Foreskin keratinocyte (primary cell): ENCODE measurements at places on chromosomes 7 and 10. TPM values are rescaled to one million over a fixed set of nuclear protein-coding genes. Genes with fewer than 3 reads are reported as not detected.
A peak's percentile ranks its signal among the peaks of the same experiment; 100 is the strongest.

- DNase-seq = no peak
Measured at GRCh38 chr10:31522820-31523219, 203.8 kb downstream of the ZEB1 start.

- DNase-seq = peak; percentile 78
Measured at GRCh38 chr7:80140388-80140787, 5.8 kb downstream of the GNAI1 start.

DNA sequence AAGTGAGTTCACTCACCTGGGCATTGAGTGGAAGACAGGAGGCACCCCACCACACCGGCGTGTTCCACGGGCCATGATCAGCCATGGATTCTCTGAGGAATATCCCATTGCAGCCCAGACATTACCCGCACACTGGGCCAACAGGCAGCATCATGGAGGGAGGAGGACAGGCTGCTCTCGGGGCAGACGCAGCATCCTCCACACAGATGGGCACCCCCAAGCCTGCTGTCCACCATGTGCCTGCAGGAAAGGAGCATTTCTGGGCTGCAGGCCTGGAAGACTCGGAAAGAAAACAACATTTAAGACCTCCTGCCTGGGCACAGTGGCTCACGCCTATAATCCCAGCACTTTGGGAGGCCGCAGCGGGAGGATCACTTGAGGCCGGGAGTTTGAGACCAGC, 71.0 kb upstream of the SH2B2 start:
- no peak for DNase-seq

GRCh38 chr10:112775892-112776674, 174.0 kb upstream of the TCF7L2 start:
- no peak for DNase-seq

- DNase-seq = no peak
Measured at GRCh38 chr10:77939561-77940001, 13.0 kb upstream of the DLG5 start.

DNA sequence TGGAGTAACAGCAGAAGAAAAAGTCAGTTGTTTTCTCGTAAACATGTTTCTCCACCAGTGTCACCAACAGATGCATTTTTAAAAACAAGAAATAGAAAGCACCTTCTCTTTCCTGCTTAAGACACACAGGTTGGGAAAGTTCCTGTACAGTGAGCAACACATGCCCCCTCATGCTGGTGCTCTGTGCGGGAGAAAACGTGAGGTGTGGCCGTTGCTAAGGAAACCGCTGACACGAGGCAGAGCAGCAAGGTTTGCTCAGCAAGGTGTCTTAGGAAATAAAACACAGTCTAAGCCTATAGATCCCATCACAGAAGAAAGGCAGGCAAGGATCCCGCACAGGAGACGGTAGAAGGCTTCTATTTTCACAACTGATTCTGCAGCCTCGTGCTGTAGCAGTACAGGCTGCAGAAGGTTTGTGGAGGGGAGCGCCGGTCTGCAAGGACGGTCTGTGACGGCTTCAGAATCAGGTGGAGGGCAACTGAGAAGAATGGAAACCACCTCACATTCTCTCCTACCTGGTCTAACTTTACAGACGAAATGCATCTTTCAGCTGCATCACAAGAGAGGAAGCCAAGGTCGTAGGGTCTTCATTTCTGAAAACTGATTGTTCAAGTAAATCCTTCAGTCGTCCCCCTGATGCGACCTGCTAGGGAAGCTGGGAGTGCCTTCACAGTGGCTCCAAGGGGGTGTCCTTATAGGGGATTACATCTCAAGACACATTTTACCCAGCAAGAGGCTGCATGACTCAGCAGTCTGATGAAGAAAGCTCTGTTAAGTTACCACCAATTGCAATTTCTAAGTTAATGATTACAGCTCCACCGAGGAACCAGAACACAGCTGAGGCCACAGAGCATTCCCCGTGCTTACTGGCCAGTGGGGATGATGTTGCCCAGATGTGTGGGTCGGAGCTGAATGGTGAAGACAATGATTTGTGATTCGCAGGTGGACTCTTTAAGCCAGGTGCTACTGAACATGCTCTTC, 150.7 kb upstream of the KLF14 start:
- no peak for DNase-seq

DNA sequence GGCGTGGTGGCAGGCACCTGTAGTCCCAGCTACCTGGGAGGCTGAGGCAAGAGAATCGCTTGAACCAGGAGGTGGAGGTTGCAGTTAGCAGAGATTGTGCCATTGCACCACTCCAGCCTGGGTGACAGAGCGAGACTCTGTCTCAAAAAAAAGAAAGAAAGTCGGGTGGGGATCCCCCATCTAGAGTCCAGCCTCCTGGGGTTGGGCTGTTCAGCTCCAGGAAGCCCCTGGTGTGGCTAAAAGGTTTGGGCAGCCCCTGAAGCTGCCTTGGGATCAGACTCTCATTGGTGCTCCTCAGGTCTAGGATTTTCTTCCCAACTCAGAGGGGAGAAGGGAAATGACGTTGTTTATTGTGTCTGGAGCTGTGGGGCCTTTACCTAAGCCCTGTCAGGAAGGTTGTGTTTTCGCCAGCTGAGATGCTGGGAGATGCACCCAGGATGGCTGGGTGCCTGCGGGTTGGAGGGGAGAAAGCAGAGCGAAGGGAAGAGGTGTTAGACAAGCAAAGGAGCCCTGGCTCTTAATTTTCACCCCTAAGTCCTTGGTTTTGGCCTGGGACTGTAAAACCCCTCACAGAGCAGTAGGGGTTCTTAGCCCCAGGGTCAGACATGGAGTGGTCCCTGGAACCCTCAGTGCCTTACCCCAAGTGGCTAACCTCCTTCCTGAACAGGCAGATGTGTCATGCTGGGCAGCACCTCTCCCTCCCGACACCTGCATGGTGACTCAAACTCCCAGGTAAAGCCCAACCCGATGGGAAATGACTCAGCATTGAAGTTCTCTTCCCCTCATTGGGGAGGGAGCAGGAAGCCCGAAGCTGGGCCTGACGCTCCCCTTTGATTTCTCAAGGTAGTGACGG, 21.1 kb downstream of the PLAU start:
- DNase-seq = peak; percentile 99

GRCh38 chr7:133623721-133624120, 370.8 kb downstream of the EXOC4 start:
- no peak for DNase-seq

DNA sequence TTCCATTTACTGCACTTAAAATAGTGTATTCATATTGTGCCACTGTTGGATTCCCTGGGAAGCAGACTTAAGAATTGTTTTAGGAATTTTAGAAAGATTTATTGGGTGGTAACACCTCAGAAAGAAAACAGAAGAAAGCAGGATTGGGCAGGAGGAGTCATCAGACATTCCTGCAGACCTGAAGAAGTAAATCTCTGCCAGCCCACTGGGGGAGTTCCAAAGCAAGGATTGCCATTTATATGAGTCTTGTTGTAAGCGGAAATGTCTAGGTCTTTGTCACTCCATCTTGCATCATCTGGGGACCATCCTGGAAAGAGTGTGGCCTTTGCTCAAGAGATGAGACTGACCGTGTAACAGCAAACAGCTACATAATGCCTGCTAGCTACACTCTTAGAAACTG, 947.6 kb upstream of the POT1 start:
- no peak for DNase-seq

GRCh38 chr7:157505646-157506045, 168.8 kb downstream of the DNAJB6 start:
- no peak for DNase-seq

GRCh38 chr7:27198138-27198841, 1.6 kb downstream of the HOXA13 start:
- DNase-seq = no peak

- no peak for DNase-seq
Measured at GRCh38 chr10:90575125-90575524, 282.7 kb downstream of the HTR7 start.

GRCh38 chr10:500876-501275, 188.6 kb downstream of the DIP2C start:
- DNase-seq = no peak

DNA sequence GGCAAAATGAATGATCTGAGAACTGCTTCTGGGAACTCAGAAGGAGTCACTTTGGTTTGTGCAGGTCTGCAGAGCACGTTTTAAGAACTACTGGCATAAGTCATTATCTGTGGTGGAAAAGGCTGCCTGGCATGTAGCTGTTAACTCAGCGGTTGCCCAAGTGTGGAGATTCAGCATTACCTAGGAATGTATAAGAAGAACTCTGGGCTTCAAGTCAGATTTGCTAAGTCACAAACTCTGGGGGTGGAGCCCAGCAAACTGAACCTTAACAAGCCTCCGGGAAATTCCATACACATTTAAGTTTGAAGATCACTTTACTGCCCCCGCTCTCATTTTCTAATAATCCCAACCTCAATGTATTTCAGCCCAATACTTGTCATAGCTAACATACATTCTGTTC, 31.1 kb downstream of the PLXDC2 start:
- peak; percentile 77 for DNase-seq

DNA sequence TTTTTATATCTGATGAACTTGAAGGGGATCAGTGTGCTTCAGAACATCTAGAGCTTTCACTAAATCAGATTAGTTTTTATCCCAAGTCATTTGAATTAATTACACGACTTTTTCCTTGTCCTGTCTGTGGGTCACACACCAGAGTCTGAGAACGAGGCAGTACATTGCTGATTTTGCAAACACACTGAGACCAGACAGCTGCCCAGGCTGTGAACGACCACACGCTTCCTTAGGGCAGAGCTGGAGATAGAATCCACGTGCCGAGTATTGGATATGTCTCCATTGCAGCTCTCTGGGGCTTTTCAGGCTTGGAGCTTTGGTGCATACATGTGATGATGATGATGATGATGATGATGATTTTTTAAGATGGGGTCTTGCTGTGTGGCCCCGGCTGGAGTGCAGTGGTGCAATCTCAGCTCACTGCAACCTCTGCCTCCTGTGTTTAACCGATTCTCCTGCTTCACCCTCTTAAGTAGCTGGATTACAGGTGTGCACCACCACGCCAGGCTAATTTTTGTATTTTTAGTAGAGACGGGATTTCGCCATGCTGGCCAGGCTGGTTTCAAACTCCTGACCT, 81.1 kb downstream of the CAMK1D start:
- no peak for DNase-seq

DNA sequence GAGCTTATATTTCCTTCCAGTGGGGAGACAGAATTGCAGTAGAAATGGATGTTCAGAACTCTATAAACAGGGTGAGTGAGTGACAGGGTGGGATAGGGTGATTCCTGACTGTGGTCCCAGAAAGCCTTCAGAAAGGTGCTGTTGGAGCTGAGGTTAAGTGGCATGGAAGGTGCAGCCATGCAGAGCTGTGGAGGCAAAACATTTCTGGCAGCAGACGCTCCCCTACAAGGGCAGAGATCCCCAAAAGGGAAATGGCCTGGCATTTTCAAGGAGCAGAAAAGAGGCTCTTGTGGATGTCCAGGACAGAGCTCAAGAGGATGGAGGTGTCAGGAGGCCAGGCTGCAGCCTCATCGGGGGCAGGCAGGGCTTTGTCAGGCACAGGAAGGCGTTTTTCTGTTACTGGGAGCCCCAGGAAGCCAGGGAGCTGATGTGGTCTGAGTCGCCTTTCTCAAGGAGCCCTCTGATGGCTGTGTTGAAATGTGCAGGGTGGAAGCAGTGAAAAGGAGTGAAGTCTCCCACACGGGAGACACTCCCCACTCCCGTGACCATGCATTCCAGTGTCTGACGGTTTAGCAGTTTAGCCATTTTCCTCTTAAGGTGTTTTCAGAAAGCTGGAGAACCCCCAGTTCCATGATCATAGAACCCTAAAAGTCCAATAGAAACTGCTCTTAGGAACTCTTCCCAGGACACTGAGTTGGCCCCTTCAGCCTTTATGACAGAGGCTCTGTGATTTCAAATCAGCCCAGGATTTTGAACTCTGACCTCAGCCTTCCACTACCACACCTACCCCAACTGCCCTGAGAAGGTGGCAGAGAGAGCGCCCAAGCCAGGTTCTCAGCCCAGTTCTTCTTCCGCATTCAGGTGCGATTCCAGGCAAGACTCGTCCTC, 96.2 kb downstream of the C10orf105 start:
- no peak for DNase-seq

- DNase-seq = no peak
Measured at GRCh38 chr7:133436014-133436428, 183.1 kb downstream of the EXOC4 start.

GRCh38 chr7:3657206-3657605, 356.2 kb downstream of the SDK1 start:
- no peak for DNase-seq

DNA sequence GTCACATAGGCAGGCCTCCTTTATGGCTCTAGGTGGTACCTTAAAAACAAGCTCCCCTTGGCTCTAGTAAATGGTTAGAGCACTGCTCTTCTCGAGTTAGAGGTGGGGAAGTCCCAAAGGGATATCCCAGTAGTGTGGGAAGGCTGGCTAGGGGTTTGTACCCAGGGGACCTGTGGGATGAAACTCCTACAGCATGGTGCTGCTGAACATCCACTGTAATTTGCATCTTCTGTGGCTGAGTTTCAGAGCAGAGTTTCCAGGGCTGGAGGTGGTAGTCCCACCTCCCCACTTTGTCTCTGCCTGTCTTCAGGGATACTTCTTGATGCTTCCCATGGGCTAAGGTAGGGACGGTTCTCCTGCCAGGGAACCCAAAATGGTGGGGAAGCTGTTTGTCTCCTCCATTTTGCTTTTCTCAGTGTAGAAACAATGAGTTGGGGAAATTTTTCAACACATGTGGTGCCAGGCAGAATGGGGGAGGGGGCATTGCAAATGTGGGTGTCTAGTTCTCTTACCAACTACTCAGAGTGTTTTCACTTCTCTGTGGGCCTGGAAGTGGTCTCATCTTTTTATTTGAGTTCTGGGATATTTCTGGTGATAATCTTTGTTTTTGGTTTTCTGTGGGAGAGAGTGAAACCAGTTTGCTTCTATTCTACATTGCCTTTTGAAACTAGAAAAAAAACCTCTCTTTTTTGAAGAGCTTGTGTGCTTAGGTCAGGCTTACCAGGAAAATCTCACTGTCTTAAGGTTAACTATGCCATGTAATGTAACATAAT, 36.3 kb downstream of the SCART1 start:
- DNase-seq = no peak

DNA sequence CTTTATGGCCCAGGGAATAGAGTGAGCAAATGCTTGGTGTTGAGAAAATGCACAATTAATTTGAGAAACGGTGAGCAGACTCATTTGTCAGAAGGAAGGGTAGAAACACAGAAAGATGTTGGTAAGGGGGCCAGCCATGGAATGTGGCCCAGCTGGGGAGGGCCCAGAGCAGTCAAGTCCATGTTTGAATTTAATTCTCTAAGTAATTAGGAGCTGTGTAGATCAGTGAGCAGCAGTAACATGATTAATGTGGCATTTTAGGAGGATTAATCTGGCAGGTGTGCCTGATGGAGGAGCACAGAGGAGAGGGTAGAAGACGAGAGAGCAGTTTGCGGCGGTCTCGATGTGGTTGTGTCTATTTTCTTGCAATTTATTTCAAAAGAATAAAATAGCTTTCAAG, 218.7 kb downstream of the FRMD4A start:
- no peak for DNase-seq

GRCh38 chr7:43437001-43437400, 145.9 kb upstream of the STK17A start:
- no peak for DNase-seq

The GBX1 gene
- polyA plus RNA-seq = not detected in 2 replicates

The SLC13A1 gene
- not detected in 2 replicates for polyA plus RNA-seq

The MSMB gene
- polyA plus RNA-seq = not detected in 2 replicates

The ATOH7 gene
- not detected in 2 replicates for polyA plus RNA-seq

The DENND2A gene
- polyA plus RNA-seq = 0.62 and 2.0 TPM in 2 replicates

The PLCE1 gene
- polyA plus RNA-seq = 0.01 and 0.02 TPM in 2 replicates

The PDK4 gene
- not detected in 2 replicates for polyA plus RNA-seq

The OIT3 gene
- polyA plus RNA-seq = not detected in 2 replicates

The FAM24A gene
- not detected in 2 replicates for polyA plus RNA-seq

The OR6V1 gene
- not detected in 2 replicates for polyA plus RNA-seq
